ENCODE measurements at places on chromosomes 4 and X.

GRCh38 chr4:7803371-7803770 is 136.3 kb downstream of the AFAP1 start:
- DNase-seq = no peak

DNA sequence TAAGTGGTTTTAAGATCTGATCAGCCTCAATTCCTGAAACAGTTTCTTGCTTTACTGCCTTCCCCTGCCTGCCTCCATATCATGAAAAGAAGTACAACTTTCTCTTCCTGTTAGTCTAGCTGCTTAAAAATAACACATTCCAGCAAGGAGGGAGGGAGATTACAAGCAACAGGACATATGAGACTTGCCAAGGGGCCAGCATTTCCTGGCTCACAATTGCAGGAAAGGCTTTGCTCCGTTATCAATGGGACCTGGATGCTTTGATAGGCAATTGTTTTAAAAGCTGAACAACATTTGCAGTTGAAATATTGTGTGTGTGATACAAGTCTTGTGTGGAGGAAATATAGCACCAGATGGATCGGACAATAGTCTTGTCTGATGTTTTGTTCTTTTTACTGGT is 425.0 kb downstream of the FAT4 start:
- no peak for DNase-seq

- DNase-seq = peak; percentile 55
Observed at GRCh38 chr4:59553721-59554091, 1646.4 kb upstream of the ADGRL3 start.

- DNase-seq = peak; percentile 7
Observed at GRCh38 chr4:111631215-111631999, 513.8 kb upstream of the FAM241A start.

GRCh38 chrX:48631376-48632090 is 34.2 kb downstream of the WDR13 start:
- DNase-seq = peak; percentile 94

GRCh38 chr4:115279330-115279729 is 165.9 kb upstream of the NDST4 start:
- no peak for DNase-seq

- DNase-seq = no peak
Observed at GRCh38 chrX:129581904-129582303, 41.8 kb downstream of the OCRL start.

DNA sequence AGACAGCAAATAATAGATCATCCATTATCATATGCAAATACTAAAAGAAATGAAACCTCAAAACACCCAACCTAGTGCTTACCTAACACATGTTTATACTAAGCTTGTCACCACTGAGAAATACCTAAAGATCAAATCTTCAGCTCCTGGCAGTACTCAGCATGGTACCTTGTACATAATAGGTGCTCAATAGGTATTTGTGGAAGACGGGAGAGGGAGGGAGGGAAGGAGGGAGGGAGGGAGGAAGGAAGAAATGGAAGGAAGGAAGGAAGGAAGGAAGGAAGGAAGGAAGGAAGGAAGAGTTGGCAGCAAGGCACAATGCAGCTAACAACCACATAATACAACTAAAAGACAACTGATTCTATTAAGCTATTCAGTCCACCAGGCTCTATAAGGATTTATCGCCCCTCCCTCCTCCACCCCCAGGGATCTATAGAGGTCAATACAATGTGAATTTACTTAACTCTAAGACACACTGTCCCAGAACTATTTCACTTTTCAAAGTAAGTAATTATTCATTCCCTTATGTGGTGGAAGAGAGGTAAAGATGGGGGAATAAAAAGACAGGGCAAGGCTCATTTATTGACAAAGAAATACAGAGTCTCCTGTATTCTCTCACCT is 328.9 kb downstream of the PAPSS1 start:
- DNase-seq = no peak

- no peak for DNase-seq
Observed at GRCh38 chr4:1722551-1723118, 1.3 kb downstream of the TACC3 start.

GRCh38 chr4:37754410-37755185 is 68.4 kb upstream of the RELL1 start:
- peak; percentile 47 for DNase-seq

DNA sequence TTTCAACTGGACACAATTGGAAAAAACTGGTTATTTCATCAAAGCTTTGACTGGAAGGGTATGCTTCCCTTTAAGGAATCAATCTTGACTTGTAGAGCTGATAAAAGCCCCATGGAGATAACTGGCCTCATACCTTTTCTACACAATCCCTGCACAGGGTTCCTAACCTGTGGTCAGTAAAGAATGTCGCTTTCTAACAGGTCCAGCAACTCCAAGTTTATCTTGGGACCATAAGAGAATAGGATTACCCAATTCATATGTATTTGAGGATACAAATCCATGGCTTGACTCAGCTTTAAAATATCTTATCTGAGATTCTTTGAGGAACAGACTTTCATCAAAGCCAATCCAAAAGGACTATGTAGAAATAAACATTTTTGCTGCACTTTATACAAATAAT is 1399.8 kb upstream of the PABPC4L start:
- no peak for DNase-seq

GRCh38 chrX:123964156-123964834 is 2.8 kb downstream of the STAG2 start:
- peak; percentile 28 for DNase-seq

DNA sequence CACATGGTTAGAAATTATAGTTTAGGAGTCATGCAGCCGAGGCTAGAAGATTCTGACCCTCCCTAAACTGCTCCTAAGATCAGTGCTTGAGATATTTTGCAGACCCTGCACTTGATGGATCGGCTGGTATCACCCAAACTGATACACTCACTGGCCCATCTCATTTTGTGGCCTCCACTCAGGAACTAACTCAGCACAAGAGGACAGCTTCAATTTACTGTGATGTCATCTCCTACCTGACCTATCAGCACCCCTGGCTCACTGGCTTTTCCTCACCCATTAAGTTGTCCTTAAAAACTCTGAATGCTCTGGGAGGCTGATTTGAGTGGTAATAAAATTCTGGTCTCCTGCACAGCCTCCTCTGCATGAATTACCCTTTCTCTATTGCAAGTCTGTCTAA is 450.9 kb downstream of the PCDH10 start:
- no peak for DNase-seq

DNA sequence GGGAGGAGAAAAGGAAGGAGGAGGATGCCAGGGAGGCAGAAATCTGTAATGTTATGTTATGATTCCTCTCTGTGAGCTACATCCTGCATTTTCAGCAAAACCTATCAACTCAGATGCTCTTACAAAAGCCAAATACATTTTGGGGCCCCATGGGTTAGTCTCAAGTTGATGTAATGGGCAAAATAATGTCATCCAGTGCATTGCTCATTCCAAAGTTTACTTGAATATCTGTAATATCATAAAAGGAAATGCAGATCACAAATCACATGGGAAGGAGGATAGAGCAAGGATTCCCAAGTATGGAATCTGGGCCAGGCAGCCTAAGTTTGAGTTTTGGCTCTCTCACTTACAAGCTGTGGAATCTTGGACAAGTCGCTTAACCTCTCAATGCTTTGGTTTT is 74.9 kb upstream of the SOD3 start:
- DNase-seq = no peak

- DNase-seq = no peak
Observed at GRCh38 chrX:119960625-119961024, 17.1 kb upstream of the NKAP start.

Measured in hematopoietic multipotent progenitor cell treated with erythropoietin and hydrocortisone succinate and interleukin-3 and kit ligand, for 8 days (in vitro differentiated cells).